Stimulated activated naive B cell treated with anti-CD40 and anti-IgM and Interleukin-4, amounts not matched to agents 10 μg/mL and 1 μg/mL and 100 μg/mL, for 72 hours (primary cell): ENCODE measurements at places on chromosomes 1 and 21.

DNA sequence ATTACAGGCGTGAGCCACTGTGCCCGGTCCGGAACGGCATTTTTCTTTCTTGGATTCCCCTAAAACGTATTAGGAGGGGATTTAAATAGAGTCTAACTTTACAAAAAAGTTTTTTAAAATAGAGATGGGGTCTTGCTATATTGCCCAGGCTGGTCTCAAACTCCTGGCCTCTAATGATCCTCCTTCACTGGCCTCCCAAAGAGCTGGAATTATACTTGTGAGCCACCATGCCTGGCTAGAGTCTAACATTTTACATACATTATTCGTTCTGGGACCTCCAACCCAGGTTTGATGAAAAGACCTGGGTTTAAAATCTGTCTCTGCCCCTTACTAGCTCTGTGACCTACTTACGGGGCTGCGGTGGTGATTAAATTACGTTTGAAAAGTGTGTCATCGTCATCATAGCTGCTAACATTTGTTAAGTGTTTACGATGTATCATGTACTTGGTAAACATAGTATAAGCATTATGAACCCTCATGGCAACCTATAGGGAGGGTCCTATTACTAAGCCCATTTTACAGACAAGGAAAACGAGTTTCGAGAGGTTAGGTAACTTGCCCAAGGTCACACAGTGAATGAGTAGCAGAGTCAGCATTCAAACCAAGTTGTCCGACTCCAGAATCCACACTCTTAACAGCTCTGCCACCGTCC, 24.5 kb downstream of the PLEKHM2 start:
- no peak for DNase-seq

DNA sequence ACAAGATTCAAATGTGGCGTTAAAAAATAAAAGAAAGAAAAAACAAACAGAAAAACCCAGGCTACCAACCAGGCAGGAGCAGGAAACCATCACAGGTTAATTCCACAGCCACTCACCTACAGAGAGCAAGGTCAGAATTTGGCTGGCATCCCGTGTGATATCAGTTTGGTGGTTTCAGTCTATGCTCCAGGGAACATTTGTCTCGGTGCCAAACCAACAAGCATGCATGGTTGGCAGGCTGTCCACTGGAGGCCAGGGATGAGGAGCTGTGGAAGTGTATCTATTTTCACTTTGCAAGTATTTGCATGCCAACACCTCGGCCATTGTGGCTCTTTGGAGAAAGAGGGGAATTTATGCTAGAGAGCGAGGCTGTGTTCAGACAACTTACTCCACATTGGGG, 53.1 kb upstream of the PROX1 start:
- DNase-seq, result no peak

- DNase-seq, result no peak
Observed at GRCh38 chr1:118902711-118903191, 85.4 kb downstream of the TBX15 start.

DNA sequence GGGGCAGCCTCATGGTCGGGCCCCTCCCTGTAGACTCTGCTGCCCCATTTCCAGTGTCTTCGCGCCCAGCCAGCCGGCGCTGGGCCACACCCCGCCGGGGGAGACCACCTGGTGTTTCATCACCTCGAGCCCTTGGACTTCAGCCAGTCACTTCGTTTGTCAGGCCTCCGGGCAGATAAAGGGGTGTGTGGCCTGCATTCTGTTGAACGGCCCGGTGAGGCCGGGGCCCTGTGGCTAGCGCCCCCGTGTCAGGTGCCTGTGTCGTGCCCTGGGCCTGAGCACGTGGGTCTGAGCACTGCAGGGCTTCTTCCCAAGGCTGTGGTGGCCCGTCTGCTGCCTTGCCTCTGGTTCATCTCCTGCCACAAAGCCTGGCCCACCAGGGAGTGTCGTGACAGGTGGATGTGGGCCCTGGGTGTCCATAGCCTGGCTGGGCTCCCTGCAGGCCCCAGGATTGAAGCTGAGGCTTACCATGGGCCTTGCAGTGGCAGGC, 65.2 kb upstream of the DIP2A start:
- DNase-seq, result no peak

- DNase-seq, result no peak
Observed at GRCh38 chr1:62438163-62438562, 1.3 kb downstream of the USP1 start.

DNA sequence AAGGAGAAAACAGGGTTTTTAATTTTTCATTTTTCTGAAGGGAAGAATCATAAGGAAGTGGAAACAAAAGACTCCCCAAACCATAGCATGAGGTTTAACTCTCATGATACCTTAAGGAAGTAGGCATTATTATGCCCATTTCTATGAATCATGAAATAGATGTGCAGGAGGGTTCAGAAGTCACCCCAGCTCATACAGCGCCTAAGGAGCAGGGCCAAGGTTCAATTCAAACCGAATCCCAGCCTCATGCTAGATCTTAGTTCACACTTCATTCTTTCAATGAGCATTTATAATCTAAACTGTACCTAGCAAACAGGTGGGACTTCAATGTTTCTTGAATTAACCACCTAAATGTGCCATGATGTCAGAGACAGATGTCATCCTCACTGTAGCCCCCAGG, 111.9 kb upstream of the SLC25A33 start:
- no peak for DNase-seq

- DNase-seq, result no peak
Observed at GRCh38 chr1:2212274-2212531, 15.9 kb upstream of the SKI start.

GRCh38 chr21:20108976-20109540, 889.2 kb upstream of the NCAM2 start:
- no peak for DNase-seq

DNA sequence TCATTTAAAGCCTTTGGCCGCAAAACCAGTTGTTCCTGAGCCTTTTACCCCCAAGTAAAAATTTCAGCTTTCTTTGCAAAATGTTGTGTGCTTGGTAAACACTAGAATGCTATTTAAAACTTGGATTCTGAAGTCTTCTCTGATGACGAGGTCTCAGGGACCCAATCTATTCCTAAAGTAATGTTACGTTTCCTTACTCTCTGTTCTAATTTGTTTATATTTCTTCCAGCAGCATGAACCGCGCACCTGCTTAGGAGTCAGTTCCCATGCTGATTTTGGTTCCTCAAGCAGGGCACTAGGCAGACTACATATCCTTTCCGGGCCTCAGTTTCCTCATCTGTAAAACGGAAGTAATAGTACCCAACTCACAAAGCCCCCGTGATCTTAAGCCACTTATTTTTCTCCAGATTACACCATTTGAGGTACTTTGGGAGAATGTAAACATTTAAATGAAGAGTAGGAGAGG, 969 bp upstream of the ALDH4A1 start:
- DNase-seq, result no peak

DNA sequence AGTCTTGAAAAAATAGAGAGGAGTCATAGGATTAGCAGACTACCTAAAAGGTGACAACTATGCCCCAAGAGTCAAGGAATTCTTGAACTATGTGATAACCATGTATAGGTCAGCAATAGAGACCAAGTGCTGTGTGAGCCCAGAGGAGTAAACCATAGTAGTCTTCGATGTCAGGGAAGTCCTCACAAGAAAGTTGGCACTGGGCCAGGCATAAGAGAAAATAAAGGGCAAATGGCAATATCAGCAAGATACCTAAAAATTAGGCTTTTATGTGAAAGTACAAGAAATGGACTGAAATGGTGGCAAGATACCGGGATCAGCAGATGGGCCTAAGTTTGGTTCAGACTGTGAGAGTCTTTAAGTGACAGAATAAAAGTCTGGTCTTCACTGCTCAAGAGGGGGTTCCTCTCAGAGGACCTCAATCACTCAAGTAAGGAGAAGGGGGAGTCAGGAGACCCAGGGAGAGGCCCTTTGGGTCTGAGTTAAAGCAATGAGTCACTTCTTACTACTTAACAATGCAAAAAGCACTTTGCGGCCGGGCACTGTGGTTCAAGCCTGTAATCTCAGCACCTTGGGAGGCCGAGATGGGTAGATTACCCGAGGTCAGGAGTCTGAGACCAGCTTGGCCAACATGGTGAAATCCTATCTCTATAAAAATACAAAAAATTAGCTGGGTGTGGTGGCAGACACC, 95.0 kb downstream of the TEX35 start:
- DNase-seq, result peak; percentile 82

GRCh38 chr21:45880097-45881068, 101.2 kb upstream of the COL6A1 start:
- DNase-seq, result peak; percentile 24

- no peak for DNase-seq
Observed at GRCh38 chr1:58849551-58849950, 65.7 kb upstream of the JUN start.

- no peak for DNase-seq
Observed at GRCh38 chr1:87682565-87682964, 353.9 kb downstream of the LMO4 start.

DNA sequence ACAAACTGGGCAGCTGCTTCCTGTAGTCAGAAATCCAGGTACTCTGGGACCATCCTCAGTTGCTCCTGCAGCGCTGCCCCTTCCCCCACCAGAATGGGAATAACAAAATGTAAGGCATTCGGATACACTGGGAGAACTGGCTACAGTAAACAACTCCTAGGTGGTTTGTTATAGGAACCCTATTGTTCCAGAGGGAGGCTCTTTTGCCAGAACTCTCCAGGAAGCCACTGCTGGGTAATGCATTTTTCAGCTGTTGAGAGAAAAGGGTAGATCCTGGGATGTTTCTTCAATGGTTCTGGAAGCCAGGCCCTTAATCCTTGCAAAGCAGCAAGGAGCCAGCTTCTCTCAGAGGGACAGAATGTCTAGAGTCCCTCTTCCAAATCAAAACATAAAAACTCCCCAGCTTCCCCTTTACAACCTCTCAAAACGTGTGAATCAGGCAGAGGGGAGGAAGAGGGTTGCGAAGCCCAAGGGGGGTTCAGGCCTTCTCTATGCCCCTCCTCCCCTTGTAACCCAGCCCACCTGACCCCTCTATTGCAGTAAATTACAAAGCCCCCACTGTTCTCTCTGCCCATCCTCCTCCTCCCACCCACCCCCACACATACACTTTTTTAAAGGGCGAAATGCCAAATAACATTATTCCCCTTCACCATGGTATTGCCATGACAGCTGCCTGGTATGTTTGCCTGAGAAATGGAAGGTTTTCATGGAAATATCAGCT, 29.1 kb downstream of the PLPP3 start:
- DNase-seq, result no peak

GRCh38 chr1:198517623-198518199, 22.8 kb downstream of the ATP6V1G3 start:
- DNase-seq, result no peak

DNA sequence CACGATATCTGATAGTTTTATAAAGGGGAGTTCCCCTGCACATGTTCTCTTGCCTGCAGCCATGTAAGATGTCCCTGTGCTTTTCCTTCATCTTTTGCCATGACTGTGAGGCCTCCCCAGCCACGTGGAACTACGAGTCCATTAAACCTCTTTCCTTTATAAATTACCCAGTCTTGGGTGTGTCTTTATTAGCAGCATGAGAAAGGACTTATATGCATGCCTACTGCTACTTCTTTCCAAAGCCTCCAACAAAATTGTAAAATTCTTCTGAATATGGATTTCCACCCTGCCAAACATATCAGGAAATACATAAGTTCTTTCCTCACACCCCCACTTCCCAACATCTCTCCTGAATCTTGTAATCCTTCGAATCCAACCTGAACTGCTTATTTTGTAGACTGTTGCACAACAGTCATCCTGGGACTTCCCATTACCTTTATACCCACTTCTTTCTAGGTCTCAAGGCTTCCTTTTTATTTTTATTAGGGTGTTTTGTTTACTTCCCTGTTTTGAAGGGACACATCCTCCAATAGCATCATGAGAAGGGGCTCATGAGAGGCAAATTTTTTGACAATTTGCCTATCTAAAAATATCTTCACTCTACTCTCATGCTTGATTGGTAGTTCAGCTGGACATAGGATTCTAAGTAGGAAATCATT, 67.5 kb upstream of the MUTYH start:
- DNase-seq, result no peak

DNA sequence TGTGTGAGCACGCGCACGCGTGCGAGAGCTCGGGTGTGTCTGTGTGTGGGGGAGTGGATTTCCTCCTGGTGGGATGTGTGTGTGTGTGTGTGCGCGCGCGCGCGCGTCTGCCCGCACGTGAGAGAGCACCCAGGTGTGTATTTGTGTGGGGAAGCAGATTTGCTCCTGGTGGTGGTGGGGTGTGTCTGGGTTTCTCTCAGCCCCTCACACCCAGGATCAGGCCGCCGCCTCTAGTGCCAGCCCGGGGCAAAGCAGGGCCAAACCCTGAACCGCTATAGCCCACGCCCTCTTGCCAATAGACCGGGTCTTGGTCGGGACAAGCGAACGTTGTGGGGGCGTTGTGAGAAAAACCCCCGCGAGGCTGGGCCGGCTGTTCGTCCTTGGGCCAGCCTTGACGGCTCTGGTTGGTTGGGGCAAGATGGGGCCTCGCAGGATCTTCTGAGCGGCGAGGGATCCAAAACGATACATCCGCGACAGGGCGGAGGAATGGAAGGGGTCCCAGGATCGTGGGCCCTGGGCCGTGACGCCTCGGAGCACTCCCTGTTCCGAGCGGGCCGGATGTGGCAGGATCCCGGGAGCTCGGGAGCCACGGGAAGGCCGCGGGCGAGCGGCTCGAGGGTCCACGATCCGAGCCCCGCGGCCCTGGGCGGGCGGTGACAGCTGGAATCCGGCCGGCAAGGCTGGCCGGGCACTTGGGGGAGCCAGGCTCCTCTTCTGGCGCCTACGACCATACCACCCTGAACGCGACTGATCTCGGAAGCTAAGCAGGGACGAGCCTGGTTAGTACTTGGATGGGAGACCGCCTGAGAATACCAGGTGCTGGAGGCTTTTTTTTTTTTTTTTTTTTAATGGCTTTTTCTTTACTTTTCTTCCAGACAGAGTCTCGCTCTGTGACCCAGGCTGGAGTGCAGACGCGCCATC, 68.2 kb downstream of the RNF187 start:
- peak; percentile 8 for DNase-seq

- DNase-seq, result no peak
Observed at GRCh38 chr1:17725084-17725719, 29.9 kb upstream of the ACTL8 start.

DNA sequence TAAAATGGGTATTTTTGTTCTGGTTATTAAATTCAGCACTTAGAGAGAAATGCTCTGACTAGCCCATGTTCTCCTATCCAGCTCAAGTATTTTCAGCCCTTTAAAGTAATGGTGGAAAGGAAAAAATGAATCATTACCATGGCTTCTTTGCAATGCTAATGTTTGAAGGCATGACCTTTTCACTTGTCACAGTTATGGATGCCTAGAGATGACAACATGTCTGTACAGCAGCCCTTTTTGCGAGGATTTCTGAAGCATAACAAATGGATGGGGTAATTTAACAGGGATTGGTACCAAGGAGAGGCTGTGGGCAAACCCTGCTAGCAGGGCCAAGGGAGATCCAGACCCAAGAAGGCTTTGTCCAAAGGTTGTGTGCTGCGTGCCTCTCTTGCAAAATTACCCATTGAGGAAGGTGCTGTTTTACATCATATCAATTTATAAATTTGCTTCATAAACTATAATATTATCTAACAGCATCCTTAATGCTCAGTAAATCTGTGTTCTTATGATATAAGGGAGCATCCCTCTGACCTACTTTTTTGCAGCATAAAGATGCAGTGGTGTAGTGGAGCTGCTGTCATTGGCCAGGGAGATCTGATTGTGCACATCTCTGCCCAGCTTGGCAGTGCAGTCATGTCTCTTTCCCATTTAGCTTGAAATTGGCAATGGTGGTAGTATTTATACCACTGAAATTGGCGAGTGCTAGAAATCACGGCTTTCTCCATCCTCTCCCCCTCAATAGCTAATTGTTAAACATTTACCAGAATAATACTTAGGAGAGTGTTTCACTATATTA, 327.1 kb downstream of the PCP4 start:
- no peak for DNase-seq

- no peak for DNase-seq
Observed at GRCh38 chr1:210272666-210273065, 40.1 kb downstream of the SERTAD4 start.
